A549 treated with Mapracorat at 1 μM for 4 hours (cell line): ENCODE measurements at places on chromosomes 16 and 17. TPM values are rescaled to one million over a fixed set of nuclear protein-coding genes. Genes with fewer than 3 reads are reported as not detected.

CLDN7 gene
- total RNA-seq: 1.5 to 3.0 TPM (median 2.0 TPM) in 5 replicates

KRTAP3-1 gene
- total RNA-seq: 0.35 TPM in 1 of 5 replicates, not detected in the others

ABCA9 gene
- total RNA-seq: not detected in 5 replicates

MT1B gene
- total RNA-seq: 0.54 to 0.70 TPM (median 0.61 TPM) in 3 of 5 replicates, not detected in the others

TMEM100 gene
- total RNA-seq: 0.15 TPM in 1 of 5 replicates, not detected in the others

RSL1D1 gene
- total RNA-seq: 209 to 273 TPM (median 227 TPM) in 5 replicates
